ENCODE measurements at places on chromosomes 11 and 22.

DNA sequence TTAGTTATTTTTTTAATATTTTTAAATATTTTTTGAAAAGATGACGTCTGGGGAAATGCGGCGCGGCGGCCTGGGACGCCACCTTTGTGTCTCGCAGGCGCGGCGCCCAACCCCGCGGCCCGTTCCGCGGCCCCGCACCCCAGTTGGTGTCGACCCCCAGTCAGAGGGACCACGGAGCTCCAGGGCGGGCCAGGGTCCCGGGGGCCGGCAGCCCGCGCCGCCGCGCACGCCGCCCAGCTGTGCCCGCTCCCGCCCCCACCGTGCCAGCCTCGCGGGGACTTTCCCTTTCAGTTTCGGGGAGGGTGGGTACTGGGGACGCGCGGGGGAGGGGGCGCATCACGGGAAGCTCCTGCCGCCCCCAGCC is 1.6 kb downstream of the CCND1 start:
- no peak for DNase-seq

DNA sequence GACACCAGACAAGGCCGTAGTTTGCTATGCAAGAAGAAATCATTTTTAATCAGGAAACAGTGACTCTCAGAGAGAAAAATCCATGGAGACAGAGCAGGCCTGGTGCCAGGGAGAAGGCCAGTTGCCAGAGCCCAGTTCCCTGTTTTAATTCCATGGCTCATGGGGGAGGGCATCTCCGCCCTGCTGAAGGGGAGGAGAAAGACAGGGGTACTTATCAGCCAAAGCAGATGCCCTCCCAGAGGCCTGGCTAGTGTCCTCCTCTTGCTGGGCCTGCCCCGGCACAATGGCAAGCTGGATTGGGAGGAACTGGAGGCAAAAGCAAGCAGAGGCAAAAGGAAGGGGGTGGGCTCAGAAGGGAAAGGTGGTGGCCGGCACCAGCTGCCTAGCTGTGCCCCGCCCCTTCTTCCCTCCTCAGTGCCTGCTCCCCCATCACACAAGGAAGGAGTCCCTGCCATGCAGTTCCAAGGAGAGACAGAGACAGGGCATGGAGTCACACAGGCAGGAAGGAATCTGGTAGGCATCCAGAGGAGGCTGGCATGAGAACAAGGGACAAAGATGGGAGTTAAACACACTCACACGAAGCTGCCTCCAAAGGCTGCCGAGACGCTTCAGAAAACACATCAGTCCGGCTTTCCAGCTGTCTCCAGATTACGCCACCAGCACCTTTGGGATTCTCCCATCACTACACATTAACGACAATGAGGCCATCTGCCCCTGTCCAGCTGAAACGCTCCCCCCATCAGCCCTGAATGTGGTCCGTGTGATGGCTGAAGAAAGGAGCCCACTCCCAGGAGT is 591.8 kb downstream of the BUD13 start:
- no peak for DNase-seq

DNA sequence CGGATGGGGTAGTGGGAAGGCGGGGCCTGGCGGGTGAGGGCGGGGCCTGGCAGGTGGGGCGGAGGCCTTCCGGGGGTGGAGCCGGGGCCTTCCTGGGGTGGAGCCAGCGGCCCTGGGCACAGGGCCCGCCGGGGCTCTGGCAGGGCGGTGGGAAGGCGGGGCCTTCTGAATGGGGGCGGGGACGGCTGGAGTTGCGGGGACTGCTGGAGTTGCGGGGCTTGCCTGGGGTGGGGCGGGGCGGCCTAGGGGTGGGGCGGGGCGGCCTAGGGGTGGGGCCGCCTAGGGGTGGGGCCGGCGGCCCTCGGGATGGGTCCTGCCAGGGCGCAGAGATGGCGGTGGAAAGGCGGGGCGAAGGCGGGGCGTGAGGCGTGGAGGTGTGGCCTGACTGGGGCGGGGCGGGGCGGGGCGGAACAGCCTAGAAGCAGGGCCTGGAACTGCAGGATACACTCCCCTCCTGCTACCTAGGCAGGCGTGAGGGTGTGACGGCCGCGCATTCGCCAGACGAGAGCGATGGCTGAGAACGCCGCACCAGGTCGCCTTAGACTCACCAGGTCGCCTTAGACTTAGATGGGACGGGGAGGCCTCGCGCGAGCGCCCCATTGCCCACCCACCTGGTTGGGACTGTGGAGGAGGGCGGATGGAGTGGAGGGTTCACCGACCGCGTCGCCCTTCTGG is 19.3 kb downstream of the RRP7A start:
- no peak for DNase-seq

- no peak for DNase-seq
Measured at GRCh38 chr11:1435820-1436467, 46.2 kb downstream of the BRSK2 start.

GRCh38 chr11:123391646-123392348 is 38.3 kb upstream of the GRAMD1B start:
- DNase-seq = no peak

GRCh38 chr22:30922151-30922611 is 46.4 kb downstream of the MORC2 start:
- DNase-seq = no peak

- DNase-seq = no peak
Measured at GRCh38 chr11:65967329-65967934, 5.9 kb downstream of the SART1 start.

DNA sequence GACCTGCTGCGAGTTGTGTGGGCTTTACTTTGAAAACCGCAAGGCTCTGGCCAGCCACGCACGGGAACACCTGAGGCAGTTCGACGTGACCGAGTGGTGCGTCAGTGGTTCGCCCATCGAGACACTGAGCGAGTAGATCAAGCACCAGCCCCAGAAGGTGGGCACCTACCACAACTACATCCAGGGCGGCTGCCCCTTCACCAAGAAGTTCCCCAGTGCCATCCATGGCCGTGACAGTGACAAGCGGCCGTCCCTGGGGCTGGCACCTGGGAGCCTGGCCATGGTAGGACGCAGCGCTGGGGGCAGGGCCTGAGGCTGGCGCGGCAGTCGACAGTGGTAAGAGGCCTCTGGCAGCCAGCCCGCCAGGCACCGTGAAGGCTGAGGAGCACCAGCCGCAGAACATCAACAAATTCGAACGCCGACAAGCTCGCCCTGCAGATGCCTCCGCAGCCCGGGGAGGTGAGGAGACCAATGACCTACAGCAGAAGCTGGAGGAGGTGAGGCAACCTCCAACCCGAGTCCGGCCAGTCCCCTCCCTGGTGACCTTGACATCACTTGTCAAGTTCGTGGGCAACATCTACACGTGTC is 545.2 kb upstream of the CCDC179 start:
- no peak for DNase-seq

- DNase-seq = no peak
Measured at GRCh38 chr11:2678396-2678795, 21.4 kb downstream of the KCNQ1OT1 start.

DNA sequence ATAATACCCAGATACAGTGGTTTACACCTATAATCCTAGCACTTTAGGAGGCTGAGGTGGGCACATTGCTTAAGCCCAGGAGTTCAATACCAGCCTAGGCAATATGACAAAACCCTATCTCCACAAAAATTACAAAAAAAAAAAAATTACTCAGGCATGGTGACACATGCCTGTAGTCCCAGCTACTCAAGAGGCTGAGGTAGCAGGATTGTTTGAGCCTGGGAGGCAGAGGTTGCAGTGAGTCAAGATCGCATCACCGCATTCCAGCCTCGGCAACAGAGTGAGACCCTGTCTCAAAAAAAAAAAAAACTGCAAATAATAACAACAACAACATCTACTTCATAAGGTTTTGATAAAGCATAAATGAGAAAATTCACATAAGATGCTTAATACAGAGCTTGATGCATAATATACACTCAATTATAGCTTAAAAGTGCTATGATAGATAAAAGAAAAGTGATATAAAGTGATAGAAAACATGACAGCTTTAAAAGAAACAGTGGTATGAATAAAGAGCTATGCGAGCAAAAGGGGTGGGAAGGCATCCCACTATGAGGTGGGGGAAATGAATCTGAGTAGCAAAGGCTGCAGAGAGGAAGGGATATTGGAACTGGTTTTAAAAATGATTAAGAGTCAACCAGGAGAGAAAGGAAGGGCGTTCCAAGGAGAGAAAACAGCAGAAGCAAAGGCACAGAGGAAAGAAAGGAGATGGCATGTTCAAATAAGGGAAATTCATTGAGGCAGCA is 197.6 kb downstream of the KIF18A start:
- DNase-seq = no peak

DNA sequence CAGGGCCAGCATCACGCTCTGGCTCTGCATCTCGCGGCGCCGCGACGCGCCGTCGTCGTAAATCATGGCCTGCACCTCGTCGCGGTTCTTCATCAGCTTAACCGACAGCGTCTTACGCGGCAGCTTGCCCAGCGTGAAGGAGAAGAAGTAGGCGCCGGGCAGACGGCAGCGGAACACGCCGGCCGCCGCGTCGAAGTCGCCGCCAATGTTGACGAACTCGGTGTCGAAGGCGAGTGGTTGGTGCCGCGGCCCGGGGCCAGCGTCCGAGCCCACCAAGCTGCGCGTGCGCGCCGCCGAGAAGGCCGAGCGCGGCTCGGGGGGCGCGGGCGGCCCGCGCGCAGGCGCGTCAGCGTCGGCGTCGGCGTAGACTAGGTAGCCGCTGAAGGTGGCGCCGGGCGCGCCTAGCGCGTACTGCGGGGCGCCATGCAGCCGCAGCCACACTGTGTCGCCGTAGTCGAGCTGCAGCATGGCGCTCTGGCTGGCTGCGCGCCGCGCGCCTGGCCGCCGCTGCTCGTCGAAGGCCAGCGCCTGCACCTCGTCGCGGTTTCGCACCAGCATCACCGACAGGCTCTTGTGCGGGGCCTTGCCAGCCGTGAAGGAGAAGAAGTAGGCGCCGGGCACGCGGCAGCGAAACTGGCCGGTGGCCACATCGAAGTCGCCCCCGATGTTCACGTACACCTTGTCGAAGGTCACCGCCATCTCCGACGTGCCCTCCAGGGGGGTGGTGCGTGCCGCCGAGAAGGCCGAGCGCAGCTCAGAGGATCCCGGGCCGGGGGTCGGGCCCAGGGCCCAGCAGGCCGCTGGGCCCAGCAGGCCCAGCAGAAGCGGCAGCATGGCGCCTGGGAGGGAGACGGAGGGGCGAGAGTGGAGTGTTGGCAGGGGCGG is 3.7 kb downstream of the FAM180B start:
- DNase-seq = no peak

- DNase-seq = no peak
Measured at GRCh38 chr11:68780829-68781228, 29.5 kb upstream of the TESMIN start.

DNA sequence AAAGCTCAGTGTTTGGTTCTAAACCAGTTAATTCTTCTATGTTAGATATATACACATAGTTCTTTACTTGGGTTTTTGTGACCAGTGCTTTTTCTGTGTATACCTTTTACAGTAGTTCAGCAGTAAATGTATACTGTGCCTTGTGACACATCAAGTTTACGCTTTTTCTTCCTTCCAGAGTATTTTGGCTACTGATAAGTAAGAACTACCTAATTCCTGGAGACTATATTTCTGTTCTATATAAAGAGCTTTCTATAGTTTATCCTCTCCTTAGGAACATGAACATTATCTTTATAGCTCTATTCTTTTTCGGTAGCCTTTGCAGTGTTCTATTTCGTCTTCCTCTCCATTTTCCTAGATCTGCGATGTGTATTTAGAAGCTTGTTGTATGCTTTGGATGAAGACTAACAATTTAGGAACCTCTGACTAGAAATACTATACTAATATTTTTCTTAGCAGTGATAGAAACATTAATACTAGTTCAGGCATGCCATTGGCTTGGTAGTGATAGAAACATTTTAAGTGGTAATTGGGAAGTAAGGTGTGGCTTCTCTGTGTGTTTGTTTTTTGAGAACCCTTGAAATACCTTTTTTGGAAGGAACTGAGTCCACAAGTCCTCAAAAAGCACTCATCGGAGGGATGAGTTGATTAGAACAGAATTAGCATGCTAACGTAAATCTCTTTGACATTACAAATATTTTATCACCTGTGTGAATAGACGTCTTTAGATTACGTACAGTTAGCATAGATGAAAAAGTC is 74.6 kb downstream of the ARHGEF12 start:
- no peak for DNase-seq

- DNase-seq = no peak
Measured at GRCh38 chr22:47139013-47139789, 376.8 kb downstream of the TBC1D22A start.

GRCh38 chr11:45332276-45332934 is 46.3 kb upstream of the SYT13 start:
- DNase-seq = peak; percentile 4

DNA sequence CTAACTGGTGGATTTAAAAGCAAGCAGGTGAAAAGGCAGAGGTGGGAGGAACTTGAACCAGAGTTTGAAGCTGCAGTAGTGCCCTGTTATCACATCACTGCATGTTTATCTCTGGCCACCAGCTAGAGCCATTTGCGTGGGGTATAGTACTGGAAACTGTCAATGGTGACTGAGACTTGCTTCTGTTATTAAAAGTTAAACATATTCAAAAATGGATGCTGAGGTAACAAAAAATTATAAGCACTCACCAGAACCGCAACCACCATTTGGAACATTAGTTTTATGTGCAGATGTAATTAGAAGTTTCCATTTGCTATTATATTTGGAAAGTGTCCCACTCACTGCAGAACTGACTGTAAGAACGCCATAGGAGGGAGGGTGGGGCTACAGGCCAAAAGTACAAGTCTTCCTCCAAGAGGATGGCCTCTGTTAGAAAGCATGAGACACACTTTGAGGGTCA is 1.2 kb upstream of the CD59 start:
- no peak for DNase-seq

DNA sequence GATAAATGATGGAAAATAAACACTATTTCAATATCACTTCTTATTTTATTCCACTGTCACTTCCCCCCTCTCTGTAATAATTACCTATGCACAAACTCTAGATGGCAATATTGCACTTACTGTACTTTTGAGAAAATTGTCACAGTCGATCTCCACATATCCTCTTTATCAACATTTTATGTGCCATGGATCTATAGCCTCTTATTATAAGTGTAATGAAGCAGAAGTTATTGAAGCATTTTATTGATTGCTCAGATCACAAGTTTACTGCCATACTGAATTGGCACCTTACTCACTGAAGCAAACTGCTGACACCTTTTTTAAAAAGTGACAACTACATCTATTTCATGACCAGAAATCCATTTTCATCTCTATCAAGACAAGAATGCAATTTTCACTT is 133.4 kb downstream of the DCDC1 start:
- DNase-seq = peak; percentile 2

GRCh38 chr11:68661697-68662603 is 22.4 kb upstream of the GAL start:
- DNase-seq = no peak

Data from smooth muscle cell of the brain vasculature (primary cell).